ENCODE measurements at places on chromosomes 4 and X. TPM values are rescaled to one million over a fixed set of nuclear protein-coding genes. Genes with fewer than 3 reads are reported as not detected.

DNA sequence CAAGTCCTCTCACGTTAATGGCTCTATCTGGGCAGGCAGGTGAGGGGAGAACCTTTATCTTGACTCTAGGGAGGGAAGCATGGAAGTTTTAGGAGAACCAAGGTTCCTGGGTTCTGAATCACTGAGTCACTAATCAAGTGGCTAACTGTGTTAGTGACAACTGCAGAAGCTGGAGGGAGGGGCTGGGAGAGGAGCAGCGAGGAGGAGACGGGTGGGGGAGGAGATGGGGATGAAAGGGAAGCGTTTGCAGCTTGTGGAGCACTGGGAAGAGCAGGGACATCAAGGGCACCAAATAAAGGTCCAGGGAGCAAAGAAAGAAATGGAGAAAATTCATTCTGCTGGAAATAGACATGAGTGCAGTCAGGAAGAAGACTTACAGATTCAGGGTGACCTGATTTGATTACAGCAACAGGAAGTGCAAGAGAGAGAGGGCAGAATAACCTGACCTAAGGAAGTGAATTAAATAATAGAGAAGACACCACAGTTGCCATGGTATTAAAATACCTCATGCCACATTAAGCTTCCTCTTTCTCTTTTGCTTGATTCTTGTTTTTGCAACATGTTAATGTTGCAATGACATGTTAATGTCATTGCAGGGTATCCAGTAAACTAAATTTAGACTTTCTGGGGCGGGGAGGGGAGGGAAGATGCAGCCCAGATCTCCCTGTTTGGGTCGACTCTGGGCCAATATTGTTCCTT lies 4.5 kb upstream of the SETD7 start:
- DNase-seq, result no peak

DNA sequence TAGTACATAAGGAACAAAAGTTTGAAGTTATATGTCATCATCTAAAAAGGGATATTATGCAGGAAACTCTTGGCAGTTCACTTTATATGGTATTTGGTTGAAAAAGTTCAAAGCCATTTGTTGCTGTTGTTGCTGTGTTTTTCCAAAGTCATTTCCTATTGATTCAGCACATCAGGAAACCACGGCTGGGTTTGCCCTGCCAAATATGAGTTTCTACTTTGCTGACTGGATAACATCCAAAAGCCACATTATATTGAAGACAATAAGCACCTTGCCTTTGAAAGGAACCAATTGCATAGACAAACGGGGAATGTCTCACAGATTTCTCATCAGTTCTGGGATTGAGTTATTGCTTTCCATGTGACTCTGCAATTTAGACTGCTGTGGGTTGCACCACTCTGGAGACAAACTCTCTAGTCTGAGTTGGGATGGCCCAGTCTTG lies 206.1 kb downstream of the SLC39A8 start:
- no peak for DNase-seq

GRCh38 chrX:74656079-74656745 lies 41.8 kb upstream of the RLIM start:
- no peak for DNase-seq

DNA sequence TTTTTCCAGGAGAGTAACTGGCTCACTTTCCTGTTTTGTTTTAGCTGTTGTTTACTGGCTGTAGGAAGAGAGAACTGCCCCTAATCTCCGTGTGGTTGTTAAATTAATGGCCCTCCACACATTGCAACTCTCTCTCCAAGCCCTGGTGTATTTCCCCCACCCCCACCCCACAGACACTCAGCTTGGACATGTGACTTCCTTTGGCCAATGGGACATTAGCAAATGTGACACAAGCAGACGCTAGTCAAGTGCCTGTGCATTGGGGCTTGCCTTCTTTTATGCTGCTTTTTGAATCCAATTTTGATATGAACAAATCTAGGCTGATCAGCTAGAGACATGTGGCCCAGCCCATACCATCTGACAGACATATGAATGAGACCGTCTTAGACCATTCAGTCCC lies 59.6 kb upstream of the TAB3 start:
- DNase-seq, result no peak

DNA sequence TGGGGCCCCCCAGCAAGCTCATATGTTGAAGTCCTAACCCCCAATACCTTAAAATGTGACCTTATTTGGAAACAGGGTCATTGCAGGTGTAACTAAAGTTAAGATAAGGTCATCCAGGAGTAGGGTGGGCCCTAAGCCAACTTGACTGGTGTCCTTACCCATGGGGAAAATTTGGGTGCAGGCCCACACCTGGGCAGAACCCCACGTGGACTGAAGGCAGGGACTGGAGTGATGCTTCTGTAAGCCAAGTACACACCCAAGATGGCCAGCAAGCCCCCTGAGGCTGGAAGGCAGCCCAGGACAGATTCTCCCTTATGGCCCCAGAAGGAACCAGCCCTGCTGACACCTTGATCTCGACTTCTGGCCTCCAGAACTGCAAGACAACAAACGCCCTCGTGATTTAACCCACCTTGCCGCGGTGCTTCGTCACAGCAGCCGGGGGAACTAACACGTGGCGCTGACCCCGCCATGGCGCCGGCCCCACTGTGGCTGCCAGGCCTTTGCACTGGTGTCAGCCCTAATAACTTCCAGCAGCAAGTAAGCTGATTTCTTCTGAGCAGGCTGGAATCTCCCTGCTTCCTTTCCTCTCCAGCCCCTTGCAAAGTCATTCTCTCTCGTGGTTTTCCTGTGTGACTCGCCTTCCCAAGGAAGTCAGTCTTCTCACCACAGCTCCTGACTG lies 23.2 kb upstream of the MXD4 start:
- DNase-seq, result peak; percentile 75

- DNase-seq, result peak; percentile 76
Measured at GRCh38 chr4:7194251-7195140, 2.2 kb downstream of the SORCS2 start.

GRCh38 chrX:20235755-20236154 lies 31.0 kb downstream of the RPS6KA3 start:
- no peak for DNase-seq

- DNase-seq, result no peak
Measured at GRCh38 chr4:169626331-169627282, 6.2 kb downstream of the CLCN3 start.

DNA sequence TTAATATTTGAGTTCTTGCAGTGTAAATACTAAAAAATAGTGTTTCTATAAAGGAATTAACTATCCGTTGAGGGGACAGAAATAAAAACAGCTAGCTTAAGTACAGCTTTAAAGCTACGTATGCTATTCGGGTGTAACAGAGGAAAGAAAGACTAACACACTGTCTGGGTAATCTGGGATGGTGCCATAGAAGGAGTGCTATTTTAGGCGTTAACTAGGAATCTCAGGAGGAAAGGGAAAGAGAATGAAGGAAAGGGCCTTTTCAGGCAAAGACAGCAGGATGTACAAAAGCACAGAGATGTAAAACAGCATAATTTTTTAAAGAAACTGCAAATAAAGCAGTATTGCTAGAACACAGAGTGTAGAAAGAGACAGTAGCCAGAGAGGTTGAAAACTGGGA lies 161.8 kb downstream of the RAP1GDS1 start:
- DNase-seq, result no peak

DNA sequence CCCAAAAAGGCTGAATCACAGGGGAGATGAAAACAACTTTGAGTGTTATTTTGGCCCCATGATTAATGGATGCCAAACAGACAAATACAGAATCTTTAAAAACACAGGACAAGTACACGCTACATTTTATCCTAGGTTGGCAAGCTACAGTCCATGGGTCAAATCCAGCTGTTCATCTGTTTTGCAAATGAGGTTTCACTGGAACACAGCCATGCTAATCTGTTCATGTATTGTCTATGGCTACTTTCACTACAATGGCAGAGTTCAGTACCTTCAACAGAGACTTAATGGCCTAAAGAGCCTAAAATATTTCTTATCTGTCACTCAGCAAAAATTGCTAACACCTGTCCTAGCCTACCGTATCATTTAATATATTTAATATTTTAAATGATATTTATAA lies 1548.5 kb upstream of the IGFBP7 start:
- no peak for DNase-seq

DNA sequence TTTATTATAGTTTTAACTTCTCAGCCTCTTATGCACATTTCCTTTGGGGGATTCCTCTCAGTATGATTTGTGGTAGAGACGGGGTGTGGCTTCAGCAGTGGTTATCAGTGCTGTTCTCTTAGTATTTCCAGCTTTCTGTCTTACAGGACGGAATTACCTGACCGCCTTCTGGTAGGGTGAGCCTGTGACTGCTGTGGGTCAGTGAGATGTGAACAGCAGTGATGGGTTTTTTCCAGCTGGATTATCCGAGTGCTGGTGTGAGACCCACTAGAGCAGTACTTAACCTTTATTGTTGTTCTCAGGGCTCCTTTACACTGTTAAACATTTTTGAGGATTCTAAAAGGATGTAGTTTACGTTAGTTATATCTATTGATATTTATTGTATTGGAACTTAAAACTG lies 135.2 kb downstream of the SLIT2 start:
- no peak for DNase-seq

DNA sequence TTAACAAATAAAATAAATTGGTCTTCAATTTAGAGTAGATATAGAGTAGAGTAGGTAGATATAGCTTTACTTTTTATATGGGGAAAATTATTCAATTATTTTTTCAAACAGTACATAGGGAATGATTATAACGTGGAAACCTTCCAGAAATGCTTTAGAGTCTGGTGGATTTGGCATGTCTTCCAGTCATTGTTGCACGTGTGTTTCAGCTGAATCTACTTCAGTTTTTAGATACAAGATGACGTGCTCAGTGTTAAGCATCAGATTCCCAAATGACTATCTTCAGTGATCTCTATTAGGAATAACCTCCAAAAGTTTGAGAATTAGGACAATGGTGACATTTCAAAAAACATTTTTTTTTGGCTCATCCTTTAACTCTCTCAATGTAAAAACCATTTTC lies 616.9 kb downstream of the ANKRD50 start:
- DNase-seq, result no peak

DNA sequence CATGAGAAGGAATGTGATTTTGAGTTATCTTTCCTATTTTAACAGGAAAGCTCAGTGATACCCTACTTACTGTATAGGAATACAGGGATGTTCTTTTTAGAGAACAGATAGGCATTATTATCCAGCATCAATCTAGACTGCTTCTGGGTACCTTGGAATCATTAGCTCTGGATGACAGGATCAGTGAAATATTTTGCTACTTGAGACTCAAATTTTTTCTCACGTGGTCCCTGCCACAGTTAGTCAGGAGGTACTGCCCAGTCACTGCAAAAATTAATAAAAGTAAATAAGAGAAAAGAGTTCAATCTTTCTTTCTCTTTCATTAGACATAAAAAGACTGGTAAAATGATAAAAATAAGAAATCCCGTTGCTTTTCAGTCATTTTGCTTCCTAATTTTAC lies 5.5 kb downstream of the ZNF827 start:
- no peak for DNase-seq

DNA sequence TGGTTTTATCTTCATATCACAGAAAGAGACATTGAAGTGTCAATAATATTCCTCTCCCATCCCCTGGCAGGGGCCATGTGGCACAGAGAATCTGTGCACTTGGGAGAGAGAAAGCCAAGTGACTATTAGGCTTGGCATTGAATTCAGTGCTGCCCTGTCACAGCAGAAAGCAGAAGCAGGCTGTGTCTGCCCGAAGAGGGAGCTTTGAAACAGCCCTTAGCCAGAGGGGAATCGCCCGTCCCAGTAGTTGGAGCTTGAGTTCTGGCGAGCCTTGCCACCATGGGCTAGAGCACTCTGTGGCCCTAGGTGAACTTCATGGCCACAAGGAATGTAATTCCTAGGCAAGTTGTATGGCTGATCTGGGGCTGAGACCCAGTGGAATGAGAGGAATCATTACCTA lies 282.5 kb upstream of the PCDH10 start:
- no peak for DNase-seq

- peak; percentile 73 for DNase-seq
Measured at GRCh38 chrX:152733261-152733975, at the start of the genes CSAG1 and MAGEA12. Gene CSAG1, minus strand, starts transcription at chrX:152733721. Its CDS starts 1,261 bp downstream, at chrX:152732460. Gene MAGEA12, plus strand, starts transcription at chrX:152733757. Its CDS starts 2,405 bp downstream, at chrX:152736162.

DNA sequence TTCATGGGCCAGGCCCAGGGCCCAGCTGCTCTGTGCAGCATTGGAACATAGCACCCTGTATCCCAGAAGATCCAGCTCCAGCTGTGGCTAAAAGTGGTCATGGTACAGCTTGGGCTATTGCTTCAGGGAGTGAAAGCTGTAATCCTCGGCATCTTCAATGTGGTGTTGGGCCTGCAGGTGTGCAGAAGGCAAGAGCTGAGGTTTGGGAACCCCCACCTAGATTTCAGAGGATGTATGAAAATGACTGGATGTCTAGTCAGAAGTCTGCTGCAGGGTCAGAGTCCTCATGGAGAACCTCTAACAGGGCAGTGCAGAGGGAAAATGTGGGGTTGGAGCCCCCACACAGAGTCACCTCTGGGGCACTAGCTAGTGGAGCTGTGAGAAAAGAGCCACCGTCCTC lies 341.7 kb downstream of the PPP3CA start:
- no peak for DNase-seq

DNA sequence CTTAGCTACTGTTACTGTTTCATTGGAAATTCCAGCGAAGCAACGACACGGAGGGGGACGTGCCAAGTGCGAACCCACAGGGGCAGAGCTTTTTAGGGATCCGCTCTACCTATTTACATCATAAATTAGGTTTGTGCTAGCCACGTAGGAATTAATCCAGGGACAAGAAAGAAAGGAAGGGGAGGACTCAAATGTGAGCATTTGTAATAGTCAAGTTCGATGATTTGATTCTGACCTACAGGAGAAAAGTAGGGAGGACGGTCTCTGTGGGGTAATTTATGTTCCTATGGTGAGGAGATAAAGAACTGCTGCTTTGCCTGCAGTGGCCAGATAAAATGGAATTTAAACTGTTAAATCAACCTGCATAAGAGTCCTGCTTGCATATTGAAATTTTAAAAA lies 1.7 kb downstream of the INTS6L start:
- DNase-seq, result no peak

GRCh38 chr4:174461466-174462106 lies 60.7 kb downstream of the HPGD start:
- DNase-seq, result no peak

DNA sequence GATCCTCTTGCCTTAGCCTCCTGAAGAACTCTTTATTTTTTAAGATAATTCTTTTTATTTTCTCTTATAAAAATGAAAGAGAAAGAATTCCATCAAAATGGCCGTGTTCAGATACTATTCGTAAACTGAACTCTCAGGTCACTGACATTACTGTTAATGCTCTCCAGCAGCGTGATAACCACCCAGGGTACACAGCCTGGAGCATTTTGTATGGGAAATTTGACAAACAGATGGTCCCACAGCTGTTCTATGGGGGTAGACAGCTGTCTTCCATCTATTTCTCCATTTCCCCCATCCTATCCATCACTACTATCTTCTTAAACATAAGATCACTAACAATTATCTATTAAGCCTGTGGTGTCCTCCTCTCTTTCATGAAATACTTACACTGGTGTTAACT lies 47.8 kb downstream of the SYNPO2 start:
- no peak for DNase-seq

PYURF gene
- total RNA-seq, result 61.6 TPM

SNX12 gene
- total RNA-seq, result 54.6 TPM

PHOX2B gene
- not detected for total RNA-seq

ARHGAP36 gene
- not detected for total RNA-seq

TRPC5OS gene
- not detected for total RNA-seq

STAP1 gene
- total RNA-seq, result 0.38 TPM

GPRASP1 gene
- total RNA-seq, result 10.2 TPM

NUDT10 gene
- 2.1 TPM for total RNA-seq

TDO2 gene
- 0.37 TPM for total RNA-seq

MAGEC2 gene
- total RNA-seq, result not detected

NPY1R gene
- 61.9 TPM for total RNA-seq

MAGEA3 gene
- not detected for total RNA-seq

PGK1 gene
- 323 TPM for total RNA-seq

RAB39B gene
- 0.19 TPM for total RNA-seq

WAS gene
- 7.3 TPM for total RNA-seq

All from posterior vena cava (tissue), 2 donors.